M059J (cell line): ENCODE measurements at places on chromosomes 2 and 18.

DNA sequence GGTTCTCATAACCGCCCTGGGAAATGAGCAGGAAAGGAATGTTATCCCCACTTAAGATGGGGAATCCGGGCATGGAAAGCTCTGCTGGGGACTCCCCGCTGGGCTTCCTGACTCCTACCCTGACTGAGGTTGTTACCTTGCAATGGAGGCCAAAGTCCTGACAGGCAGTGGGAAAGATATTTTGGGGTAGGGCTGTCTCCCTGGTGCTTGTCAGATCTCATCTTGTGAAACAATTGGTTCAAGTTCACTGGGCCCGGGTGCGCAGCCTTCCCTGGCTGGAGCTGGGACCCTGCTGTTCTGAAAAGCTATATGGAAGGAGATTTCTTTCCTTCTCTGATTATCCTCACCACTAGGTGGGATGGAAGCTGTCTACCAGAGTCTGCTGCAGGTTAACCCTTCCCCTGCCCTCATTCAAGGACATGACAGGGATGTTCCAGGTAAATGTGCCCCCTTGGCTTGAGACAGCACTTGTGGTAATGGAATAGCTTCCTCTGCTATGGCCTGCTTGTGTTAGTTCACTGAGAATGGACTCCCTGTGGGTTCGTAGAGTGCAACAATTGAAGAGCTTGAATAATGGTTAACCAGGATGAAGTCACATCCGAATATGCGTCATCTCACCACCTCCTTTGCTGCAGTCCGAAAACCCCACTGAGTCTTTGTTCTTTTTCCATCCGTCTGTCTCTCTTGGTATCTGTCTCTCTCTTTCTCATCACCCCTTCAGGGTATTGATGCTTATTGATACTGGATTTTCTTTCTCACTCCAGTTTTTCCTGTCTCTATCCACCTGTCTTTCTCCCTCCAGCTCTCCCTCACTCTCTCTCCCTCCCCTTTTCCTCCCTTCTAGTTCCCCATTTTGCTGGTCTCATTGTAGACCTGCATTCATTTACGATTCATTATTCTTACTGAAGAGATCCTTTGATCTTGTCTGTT lies 67.8 kb upstream of the EPAS1 start:
- peak; percentile 50 for DNase-seq

DNA sequence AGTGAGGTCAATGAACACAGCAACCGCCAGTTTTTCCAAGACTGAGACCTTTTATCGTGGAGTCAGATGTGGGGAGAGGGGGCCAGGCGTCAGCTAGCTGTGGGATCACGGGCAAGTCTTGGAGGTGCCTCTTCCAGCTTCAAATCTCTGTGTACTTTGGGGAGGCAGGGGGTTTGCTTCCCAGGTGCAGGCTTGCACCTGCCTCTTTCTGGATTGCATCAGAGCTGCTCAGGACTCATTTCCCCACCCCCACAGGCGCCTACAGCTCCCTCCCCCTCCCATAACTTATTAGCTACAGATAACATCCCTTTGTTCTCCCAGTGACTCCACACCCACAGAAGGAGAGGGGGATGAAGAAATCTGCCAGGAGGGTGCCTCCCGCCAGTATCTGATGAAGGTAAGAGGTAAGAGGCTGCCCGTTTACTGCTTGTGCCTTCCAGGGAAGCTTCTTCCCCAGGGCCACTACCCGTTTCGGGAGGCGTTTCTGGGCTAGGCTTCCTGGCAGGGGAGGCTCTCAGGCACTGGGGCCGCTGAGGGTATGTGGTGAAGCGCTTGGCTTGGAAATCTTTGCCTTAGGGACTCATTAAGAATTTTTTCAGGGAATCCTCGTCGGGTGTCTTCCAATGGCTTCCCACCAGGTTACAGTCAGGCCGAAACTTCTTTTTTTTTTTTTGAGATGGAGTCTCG lies 18.8 kb upstream of the MRPL33 start:
- DNase-seq: no peak

GRCh38 chr2:64751286-64752260 lies 97.9 kb upstream of the SERTAD2 start:
- peak; percentile 98 for DNase-seq

GRCh38 chr2:150097901-150098531 lies 389.5 kb downstream of the RND3 start:
- DNase-seq: peak; percentile 8

GRCh38 chr2:164143183-164143930 lies 407.5 kb upstream of the FIGN start:
- DNase-seq: no peak

DNA sequence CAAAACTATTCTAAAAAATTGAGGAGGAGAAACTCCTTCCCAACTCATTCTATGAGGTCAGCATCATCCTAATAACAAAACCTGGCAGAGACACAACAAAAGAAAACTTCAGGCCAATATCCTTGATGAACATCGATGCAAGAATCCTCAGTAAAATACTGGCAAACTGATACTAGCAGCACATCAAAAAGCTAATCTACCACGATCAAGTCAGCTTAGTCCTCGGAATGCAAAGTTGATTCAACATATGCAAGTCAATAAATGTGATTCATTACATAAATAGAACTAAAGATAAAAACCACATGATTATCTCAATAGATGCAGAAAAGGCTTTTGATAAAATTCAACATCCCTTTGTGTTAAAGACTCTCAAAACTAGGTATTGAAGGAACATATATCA lies 63.1 kb downstream of the EHBP1 start:
- peak; percentile 18 for DNase-seq

DNA sequence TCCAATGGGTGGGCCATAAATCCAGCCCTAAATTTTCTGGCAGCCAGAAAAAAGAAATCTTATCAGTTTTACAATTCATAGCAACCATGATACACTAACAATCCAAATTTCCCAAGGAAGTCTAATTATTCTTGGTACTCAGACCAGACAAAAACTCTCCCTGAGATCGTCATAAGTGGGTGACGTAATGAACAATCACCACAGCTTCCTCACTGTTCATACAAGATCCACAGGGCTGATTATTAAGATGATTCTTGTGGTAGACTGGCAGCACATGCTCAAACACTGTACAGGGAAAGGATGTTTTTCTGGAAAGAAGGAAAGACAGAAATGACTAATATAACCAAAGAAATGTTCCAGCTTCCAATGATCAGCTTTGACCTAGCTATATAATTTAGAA lies 178.3 kb upstream of the CRIM1 start:
- DNase-seq: peak; percentile 10
